Dermis blood vessel endothelial cell (primary cell): ENCODE measurements at places on chromosomes 2 and 18. TPM values are rescaled to one million over a fixed set of nuclear protein-coding genes. Genes with fewer than 3 reads are reported as not detected.

Gene ADCYAP1
- total RNA-seq, result not detected in 2 replicates

Gene VWC2L
- total RNA-seq, result not detected in 2 replicates

DNA sequence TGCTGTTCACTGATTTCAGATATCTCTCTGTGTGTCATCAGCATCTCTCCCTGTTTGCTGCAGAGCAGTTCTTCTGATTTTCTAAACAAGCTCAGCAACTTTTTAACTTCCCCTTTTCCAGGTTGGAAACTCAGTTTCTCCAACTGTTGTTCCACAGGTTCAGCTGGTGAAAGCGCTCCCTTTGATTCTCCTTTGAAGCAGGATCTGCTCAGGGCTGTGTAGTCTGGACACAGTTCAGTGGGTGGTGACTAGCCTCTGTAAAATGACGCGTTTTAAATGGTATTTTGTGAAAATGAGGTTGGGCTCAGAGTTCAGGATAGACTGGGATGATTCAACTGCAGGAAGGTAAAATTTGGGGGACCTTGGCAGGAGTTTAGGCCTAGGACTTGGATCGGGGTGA, 106.3 kb downstream of the TRIM43 start:
- no peak for DNase-seq

- no peak for DNase-seq
Observed at GRCh38 chr2:153543635-153544071, 65.1 kb upstream of the RPRM start.

GRCh38 chr2:160299540-160299939, 99.5 kb upstream of the ITGB6 start:
- DNase-seq, result peak; percentile 76

GRCh38 chr2:124283096-124283495, 258.0 kb downstream of the CNTNAP5 start:
- no peak for DNase-seq

GRCh38 chr2:191436368-191437055, 191.3 kb downstream of the MYO1B start:
- DNase-seq, result no peak

- DNase-seq, result no peak
Observed at GRCh38 chr2:109499566-109499965, 114.2 kb downstream of the SEPTIN10 start.

Gene MSTN
- not detected in 2 replicates for total RNA-seq

DNA sequence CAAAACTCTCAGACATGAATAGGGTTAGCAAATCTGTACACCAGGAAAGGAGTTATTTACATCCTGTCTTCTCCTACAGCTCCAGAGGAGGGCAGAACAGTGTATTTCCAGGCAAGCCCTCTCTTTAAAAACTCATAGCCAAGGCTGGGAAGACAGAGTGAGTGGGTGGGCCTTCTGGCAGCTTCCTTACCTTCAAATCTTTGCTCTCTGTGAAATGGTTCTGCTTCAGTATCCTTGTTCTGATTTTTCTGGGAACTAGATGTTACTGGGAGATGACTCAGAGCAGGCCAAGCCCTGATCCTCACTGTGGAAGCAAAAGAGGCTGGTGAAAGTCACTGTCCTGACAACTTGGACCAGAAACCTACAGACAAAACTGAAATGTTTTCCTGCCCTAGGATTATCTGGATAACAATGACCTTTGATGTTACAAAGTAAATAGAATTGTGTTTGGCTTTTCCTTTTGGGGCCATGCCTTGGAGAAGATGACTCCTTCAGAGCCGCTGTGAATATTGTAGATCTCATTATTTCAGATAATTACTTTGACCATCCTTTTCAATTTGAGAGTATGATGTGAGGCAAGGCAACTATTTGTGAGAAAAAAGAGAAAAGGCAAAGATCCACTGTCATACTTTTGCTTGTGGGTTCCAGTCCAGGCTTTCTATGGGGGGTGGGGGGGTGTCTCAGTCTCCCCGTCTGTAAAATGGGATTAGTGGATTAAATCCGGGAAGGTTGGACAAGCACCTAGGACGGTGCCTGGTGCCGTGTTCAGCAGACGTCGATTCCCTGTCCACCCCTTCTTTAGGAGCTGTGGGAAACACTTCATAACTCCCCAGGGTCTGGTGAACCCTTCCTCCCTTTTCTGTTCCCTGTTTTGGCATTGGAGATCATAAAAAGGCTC, 644 bp upstream of the QPCT start:
- peak; percentile 66 for DNase-seq

GRCh38 chr2:203018181-203018580, 3.5 kb downstream of the NBEAL1 start:
- peak; percentile 30 for DNase-seq

DNA sequence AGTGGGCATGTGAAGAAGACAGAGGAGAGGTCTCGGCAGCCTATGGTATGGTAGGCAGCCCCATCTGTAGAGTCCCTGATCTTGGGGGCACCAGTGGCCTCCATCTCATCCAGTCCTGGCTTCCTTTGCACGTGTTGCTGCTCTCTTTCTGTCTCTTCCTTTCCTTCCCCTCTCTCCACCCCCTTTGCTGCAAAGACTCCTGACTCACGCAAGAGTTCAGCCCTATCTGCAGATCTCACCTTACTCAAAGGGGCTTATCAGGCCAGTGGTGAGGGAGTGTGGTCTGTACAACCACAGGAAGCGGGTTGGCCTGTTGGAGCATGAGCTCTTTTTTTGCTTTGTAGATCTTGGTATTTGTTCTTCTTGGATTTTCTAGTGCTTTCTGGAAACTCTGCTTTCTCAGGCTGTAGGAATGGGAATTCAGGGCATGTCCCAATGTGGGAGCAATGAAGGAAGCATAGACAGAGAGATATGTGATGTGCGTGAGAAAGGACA, 14.6 kb upstream of the NT5DC4 start:
- DNase-seq, result no peak

- peak; percentile 89 for DNase-seq
Observed at GRCh38 chr18:77071711-77072292, 60.8 kb downstream of the MBP start.

Gene SERPINB10
- total RNA-seq, result not detected in 2 replicates

DNA sequence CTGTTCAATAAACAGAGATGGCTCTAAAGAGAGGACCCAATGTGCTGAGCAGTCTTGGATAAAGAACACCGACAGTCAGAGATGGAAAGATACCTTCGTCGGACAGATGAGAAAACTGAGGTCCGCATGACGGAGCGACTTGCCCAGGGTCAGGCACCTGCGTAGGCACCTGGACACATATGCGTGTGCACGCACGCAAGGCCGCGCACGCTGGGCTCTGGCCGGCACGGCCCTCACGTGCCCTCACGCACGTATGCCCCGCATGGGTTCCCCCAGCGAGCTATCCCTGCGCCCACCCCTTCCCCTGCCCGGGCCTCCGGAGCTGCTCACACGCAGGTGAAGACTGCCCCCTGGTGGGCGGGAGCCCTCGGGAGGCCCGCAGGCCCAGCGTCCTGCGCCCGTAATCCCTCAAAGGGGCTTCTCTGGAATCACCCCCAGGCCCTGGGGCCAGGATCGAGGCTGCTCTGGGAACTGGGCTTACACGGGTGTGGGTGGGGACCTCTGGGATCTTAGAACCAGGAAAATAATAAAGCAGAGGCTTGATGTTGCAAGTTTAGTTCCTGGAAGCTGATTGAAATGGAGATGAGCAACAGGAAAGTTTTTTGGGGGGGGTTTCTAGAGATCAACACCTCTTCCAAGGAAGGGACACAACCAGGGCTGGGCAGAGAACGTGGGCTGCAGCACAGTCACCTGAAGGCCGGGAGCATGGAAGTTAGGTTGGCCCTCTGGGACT, 246.3 kb downstream of the TNS1 start:
- DNase-seq, result peak; percentile 58

Gene C2orf80
- total RNA-seq, result not detected in 2 replicates

Gene MLPH
- total RNA-seq, result 0.28 and 1.0 TPM in 2 replicates

- no peak for DNase-seq
Observed at GRCh38 chr2:68885074-68885810, 14.0 kb upstream of the BMP10 start.

DNA sequence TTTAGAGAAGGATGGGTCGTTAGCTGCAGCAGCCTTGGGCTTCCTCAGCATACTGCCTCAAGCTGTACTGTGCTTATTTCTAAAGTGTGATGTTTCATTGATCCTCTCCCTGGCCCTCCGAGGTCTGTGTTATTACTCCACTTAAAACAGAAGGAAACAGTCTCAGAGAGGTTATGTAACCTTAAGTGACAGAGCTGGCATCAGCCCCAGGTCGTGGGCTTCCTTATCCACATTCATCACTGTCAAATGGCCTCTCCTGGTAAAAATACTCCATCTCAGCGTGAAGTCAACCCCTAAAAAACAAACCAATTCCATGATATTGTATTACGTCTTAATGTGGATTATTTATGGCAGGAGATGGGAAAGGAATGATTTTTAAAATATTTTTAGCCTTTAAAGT, 153.3 kb upstream of the NOSTRIN start:
- no peak for DNase-seq

GRCh38 chr18:70132999-70133398, 72.5 kb downstream of the RTTN start:
- DNase-seq, result peak; percentile 65

DNA sequence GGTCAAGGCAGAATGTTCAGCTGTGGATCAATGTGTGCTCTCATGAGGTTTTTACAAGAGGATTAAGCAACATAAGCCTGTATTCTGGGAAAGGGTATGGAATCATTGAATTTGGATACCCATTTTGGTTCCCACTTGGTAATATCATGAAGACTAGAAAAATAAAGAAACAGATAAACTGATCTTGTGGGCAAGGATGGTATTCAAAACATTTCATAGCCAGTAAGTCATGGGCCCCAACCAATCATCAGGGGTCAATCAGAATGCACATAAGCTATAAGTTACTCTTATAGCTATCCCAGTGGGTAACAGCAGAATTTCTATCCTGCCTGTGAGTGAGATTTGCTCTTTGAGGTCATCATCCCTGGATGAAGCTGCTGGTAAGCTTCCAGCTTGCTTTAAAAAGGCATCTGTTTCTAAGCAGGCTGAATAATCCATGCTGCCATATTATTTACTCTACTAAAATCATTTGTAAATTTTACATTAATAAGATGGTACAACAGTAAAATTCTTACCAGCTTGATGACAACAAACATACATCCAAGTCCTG, 291.2 kb downstream of the RAD51AP2 start:
- no peak for DNase-seq

DNA sequence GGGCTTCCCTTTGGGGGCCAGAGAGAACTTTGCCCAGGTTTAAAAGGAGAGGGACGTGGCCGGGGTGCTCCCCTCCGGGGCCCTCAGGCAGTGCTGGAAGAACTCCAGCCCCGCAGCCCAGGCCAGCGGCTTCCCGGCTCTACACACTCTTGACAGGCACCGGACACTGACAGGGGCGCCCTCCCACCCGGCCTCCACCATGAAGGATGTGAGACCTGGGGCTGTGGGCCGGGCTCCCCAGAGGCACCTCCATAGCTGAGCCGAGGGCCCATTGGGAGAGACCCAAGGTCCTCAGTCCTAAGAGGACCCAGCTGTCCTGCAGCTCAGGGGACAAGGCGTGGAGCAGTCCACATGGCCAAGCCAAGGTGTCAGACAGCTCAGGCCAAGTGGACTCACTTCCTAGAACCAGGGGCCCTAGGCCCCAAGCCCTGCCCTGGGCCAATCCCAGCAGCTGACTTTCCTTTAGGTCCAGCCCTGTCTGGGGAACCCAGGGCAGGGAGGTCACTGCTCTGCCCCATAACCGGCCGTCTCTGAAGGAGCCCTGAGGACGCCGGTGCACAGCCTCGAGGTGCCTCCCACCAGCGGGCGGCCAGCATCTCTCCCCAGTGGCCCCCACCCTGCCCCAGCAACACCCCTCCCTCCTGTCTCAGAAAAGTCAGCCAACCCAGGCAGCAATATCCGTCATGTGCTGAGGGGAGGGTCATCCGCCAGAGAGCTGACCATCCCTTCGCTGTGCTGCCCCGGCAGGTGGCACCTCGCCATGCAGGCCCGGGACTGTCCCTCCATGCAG, 51.8 kb downstream of the BIN1 start:
- DNase-seq, result no peak

Gene ZC3H8
- 7.3 and 8.5 TPM in 2 replicates for total RNA-seq

Gene IL36RN
- not detected in 2 replicates for total RNA-seq

Gene NTSR2
- total RNA-seq, result not detected in 2 replicates

DNA sequence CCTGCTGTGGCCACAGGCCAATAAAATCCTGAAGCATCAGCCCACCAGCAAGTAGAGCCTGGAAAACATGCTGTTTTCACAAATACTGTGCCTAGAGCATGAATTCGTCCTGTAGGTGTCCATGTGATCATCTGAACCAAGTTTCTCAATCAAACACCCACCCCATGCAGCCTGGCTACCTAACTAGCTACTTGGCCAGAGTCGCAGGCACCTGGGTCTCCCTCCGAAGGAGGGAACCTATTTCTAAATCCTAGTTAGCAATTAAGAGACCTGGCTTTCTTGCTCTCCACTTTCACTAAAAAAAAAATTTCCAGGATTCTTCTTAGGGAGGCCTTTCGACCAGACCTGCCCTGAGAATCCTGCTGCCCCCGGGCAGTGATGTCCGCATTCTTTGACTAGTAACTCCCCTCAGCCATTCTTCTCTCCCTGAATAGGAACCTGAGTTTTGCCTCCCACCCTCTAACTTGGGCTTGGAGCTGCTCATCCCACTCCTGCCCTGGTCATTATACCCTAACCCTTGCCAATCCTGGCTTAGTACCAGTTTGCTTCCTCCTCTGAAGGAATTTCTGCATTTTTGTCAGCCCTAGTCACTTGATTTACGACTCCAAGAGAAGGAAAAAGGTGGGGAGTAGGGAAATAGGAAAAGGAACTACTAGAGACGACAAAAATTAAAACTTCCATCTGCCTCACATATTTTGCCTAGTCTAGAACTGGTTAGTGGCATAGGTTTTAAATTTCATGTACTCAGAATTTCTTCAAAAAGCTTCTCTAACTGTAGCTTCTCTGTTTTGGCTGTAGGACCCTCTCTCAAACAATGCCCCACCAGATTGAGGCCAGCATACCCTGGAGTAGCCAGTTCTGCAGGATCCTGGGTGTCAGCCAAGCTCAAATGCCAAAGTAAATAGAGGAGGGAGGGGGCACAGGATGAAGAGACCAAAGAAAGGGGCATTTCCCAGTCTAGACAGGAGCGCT, 25.4 kb upstream of the TANK start:
- peak; percentile 69 for DNase-seq

Gene PLEKHH2
- total RNA-seq, result 0.14 and 1.5 TPM in 2 replicates

Gene HOXD10
- 7.7 and 15.2 TPM in 2 replicates for total RNA-seq

- no peak for DNase-seq
Observed at GRCh38 chr2:222341331-222341730, 42.5 kb upstream of the PAX3 start.
